ENCODE measurements at places on chromosomes 5 and 9.
A peak's percentile ranks its signal among the peaks of the same experiment; 100 is the strongest.

DNA sequence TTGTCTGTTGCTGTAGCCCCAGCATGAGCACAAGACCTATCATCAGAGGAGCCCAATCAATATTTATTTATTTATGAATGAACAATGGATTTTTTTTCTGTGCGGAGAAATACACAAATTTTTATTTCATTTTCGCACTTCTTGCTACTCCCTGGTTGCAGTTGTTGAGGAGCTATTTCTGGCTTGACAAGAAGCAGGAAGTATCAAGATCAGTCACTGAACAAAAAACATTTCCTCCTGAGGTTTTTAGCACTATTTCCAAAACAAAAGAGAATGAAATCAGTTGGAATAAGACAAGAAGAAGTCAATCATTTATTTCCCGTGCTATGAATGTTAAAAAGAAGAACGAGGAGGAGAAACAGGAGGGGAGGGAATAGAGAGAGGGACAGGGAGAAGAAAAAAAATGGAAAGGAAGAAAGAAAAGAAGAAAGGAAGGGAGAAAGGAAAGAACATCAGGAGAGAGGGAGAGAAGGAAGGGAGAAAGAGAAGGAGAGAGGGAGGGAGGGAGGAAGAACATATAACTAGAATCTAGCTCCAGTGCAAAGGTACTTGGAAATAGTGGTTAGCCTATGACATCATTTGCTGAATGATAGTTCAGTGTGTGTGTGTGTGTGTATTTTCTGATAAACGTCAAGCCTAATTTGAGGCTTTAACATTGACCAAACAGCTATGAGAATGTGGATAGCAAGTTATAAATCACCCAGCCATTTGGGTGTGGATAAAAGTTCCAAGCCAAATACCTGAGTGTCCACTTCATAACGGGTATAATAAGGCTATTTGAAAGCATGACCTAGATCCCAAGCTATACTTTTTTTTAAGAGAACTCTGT, 586.0 kb downstream of the EBF1 start:
- DNase-seq = no peak

DNA sequence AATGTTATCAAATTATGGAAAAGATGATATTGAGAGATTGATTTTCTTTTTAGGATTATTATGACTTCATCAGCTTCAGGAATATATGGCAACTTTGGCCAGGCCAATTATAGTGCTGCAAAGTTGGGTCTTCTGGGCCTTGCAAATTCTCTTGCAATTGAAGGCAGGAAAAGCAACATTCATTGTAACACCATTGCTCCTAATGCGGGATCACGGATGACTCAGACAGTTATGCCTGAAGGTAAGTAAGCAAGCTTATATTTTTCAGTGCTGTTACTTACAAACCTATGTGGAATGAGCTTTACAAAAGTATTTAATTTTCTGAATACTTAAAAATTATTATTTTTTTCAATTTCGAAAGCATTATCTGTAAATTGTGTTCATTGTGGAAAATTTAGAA, 26.5 kb downstream of the HSD17B4 start:
- DNase-seq = no peak

- DNase-seq = no peak
Measured at GRCh38 chr5:13501176-13501575, 443.3 kb downstream of the DNAH5 start.

- peak; percentile 66 for DNase-seq
Measured at GRCh38 chr5:177309351-177310191, 2.1 kb downstream of the MXD3 start.

DNA sequence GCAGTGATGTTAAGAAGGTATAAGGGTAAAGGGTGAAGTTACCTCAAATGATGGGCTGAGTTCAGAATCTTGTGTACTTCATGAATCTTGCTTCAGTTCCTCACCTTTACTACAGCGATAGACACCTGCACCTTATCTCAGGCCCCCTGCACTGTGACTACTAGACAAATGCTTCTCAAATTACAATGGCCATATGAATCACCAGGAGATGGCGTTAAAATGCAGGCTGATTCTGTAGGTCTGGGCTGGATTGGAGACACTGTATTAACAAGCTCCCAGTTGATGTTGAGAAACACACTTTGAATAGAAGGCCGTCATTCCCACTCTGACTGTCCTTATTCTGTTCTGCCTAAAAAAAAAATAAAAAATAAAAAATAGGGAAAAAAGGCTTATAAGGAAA, 29.8 kb downstream of the TARS1 start:
- no peak for DNase-seq

GRCh38 chr5:125673359-125673950, 749.8 kb upstream of the GRAMD2B start:
- DNase-seq = no peak

GRCh38 chr9:78871452-78872331, 574.8 kb downstream of the PSAT1 start:
- no peak for DNase-seq

GRCh38 chr5:54295651-54296276, 14.6 kb downstream of the ARL15 start:
- DNase-seq = no peak

GRCh38 chr5:179318221-179318955, 26.9 kb downstream of the ADAMTS2 start:
- no peak for DNase-seq

DNA sequence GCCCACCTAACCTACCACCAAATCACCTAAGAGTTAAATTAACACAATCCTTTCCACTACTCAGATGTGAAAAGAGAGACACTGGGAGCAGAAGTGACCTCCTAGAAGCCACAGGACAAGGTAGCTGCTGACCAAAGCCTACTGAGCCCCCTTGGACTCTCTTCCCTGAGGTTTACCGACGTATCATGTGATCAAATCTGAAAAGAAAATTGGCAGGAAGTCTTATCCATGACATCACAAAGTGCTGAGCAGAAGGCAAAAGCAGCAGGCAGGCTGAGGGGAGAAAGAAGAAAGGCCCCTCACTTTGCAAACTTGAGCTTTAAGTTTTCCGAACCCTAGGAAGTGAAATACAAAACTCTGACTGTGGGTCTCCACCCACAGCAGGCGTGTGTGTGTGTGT, 11.1 kb downstream of the PRELID2 start:
- no peak for DNase-seq

DNA sequence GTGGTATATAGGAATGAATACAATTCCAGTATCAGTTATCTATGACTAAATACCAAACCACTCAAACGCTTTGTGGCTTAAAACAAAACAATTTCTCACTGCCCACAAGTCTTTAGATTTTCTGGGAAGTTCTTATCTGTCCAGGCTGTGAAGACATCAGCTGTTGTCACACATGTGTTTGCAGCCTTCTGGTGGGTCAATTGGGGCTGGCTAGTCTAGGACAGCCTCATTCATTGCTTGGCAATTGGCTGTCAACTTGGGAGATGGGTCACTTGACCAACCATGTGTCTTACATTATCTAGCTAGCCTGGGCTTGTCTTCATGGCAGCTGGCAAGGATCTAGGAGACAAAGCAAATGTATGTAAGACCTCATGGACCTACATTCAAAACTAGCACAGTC, 53.8 kb upstream of the PAPPA start:
- no peak for DNase-seq

DNA sequence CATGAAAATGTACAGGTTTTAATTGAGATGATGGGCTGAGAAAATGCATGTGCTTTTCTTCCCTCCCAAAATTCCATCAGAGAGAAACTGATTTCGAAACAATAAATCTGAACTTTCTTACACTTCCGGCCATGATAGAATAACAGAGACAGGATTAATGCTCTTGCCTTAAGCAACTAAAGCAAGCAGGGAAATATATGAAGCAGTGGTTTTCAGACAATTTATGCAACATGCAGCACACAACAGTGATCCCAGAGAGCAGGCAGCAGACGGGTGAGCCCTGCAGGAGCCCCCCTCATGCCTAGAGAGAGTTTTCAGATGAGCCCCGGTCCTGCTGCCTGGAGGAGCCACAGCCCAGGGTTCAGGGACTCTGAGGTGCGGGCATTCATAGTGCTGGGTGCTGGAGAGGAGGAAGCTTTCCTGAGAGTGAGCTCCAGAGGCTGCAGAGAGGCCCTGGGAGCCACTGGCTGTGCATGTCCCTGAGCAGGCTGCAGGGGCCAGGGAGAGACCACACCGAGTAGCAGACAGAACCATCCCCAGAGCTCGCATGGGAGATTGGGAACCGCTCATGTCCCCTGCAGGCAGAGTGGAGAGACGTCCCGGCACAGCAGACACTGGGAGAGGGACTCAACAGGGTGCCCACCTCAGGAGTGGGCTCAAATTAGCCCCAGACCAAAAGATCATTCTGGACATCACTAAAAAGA, 143.5 kb downstream of the OLFM1 start:
- DNase-seq = no peak

GRCh38 chr5:61177070-61177469, 14.8 kb upstream of the SMIM15 start:
- no peak for DNase-seq

- no peak for DNase-seq
Measured at GRCh38 chr5:72615061-72615460, 107.9 kb upstream of the ZNF366 start.

DNA sequence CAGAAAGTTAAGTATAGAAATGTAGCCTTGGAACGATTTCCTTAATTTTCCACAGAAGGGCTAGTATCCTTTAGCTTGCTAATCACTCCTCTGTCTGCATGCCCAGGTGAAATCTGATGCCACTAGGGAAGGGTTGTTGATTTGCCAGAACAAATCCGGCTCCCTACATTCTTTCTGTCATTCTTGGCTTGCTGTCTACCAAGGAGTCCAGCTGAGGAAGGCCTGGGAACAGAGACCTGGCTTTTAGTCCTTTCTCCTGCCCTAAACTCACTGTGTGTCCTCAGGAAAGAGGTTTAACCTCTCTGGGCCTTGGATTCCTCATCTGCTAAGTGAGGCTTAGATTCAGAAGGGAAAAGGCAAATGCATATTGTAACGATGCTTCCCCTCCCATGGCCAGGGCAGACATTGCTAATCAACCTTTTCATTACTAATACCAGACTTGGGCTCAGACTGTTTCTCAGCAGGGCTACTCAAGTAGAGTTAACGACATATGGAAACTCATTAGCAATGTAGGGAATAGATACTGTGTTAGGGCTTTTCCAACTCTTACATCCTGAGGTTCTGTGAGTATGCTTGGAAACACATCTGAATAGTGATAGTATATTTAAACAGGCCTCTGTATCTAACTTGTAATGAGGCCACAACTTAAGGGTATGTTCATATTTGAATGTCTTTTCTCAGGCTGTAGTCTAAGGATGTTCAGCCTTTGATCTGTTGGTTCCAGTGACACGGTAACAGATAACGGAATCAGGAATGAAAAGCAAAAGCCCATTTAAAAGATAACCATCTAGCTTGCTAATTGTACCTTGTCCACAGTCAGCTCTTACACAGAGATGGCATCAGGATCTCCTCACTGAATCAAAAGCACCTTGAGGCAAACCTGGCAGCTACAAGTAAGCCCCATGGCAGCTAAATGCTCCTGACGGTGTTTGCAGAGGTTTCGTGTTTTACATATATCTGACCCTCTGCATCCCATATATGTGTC, 4.1 kb downstream of the GALNT10 start:
- DNase-seq = no peak

DNA sequence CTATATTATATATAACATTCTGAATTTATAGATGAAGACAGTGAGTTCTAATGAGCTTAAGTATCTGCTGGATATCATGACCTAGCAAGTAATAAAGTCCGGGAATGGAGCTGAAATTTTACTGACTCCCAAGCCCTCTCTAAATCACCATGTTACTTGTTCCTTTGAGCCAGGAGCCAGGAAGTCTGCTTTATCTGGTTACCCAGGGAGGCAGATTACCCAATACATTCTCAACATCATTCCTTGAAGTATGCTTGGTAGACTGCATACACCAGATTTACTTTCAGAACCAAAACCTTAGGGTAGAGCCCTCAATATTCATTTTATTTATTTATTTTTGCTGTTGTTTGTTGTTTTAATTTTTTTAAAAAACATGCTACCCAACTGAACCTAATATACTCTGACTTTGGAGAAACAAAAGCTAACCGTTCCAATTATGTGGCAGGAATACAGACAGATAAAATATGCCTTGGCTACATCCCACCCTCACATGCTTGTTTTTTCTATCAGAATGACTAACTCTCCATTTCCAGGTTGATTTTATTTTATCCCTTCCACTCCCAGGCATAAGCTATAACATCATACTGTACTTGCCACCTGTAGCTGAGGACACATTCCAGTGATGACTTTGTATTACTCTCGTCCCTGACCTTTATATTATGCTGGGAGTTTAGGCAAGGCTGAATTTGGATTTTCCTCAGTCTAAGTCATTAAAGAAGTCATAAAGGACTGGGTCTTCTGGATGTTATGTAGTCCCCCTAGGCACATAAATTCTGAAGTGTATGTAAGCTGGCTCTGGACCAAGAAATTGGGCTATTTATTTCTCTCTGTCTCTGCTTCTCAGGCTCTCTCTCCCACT, 82.0 kb downstream of the YIPF5 start:
- DNase-seq = no peak

DNA sequence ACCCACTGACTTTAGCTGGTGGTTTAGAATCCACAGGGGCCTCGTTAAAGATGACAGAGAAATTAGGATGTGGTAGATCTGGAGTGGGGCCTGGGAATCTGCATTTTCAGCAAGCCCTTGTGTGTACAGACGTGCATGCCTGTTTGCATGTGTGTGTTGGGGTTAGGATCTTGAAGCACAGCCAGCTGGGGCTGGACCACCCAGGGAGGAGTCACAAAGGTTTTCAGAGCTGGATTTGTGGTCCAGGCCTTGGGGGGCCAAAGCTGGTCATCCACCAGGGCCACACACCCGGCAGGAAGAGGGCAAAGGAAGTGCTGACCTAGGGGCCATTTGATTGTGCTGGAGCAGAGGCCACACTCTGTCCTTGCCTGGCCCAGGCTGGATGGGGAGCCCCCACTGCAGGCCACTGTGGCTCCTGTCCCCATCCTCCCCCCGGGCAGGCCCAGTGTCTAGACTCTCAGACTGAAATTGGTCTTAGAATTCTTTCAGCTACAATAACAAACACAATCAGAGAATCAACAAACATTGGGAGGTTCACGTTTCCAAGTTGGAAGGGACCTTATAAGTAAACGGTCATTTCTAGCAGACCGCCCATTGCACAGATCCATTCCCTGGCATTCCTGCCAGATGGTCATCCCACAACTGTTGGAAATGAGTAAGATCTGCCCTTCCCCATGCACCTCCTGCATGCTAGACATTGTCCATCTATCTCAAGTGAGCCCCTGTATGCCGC, 10.3 kb downstream of the CDX1 start:
- DNase-seq = no peak

GRCh38 chr9:33506626-33507370, 17.3 kb upstream of the ANKRD18B start:
- no peak for DNase-seq

GRCh38 chr5:73214306-73214705, 41.3 kb downstream of the TMEM174 start:
- no peak for DNase-seq

Data from stimulated activated CD8-positive, alpha-beta memory T cell treated with anti-CD3 and anti-CD28 coated beads, Interleukin-2, amount 100 ng/mL, for 48 hours (primary cell).